Mammary epithelial cell (primary cell): ENCODE measurements at places on chromosomes 1 and 21. TPM values are rescaled to one million over a fixed set of nuclear protein-coding genes. Genes with fewer than 3 reads are reported as not detected.

MRPS21 gene
- 77.6 TPM for polyA plus RNA-seq

ARHGEF10L gene
- 1.0 TPM for polyA plus RNA-seq

PRDM15 gene
- polyA plus RNA-seq = 5.8 TPM

FCGR3A gene
- not detected for polyA plus RNA-seq

TFF2 gene
- polyA plus RNA-seq = not detected

UTS2 gene
- polyA plus RNA-seq = not detected

VWA5B1 gene
- not detected for polyA plus RNA-seq

URB1 gene
- 12.5 TPM for polyA plus RNA-seq

LYPD8 gene
- not detected for polyA plus RNA-seq

C1QA gene
- polyA plus RNA-seq = not detected

FBLIM1 gene
- polyA plus RNA-seq = 141 TPM

RGS18 gene
- 0.16 TPM for polyA plus RNA-seq

CDK11A gene
- polyA plus RNA-seq = 4.3 TPM

EEIG2 gene
- polyA plus RNA-seq = 2.2 TPM

LRRC53 gene
- polyA plus RNA-seq = not detected

AIM2 gene
- polyA plus RNA-seq = 0.08 TPM

APOBEC4 gene
- not detected for polyA plus RNA-seq

SPATA21 gene
- not detected for polyA plus RNA-seq

TNFRSF8 gene
- polyA plus RNA-seq = 0.08 TPM

KCNJ9 gene
- not detected for polyA plus RNA-seq

DNA sequence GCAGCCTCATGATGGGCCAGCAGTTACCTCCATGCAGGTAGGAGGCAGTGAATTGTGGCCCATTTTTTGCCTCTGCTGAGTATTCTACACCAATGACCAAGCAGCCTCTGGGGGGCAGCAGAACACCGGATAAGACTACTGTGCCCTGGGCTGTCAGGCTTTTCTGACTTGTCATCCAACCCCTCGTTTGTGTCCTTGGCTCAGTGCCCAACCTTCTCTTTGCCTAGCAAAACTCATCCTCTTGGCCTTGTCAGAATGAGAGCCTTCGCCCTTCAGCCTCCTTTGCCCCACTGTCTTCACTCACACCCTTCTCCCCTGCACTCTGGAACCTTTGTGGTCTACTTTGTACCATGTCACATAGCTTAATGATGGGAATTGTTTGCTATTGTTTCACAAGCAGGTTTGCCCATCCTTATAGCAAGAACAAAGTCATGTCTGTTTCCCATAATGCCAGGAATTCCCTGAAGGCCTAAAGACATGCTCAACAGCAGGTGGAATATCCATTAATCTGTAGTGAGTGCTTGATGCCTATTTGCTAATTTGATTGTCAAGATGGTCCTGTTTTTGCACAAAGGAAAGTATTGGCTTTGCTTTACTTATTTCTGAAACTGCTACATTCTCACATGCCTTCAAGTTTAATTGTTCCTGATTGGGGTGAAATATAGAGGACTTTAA lies 255.9 kb downstream of the HHAT start:
- DNase-seq = peak; percentile 62

GRCh38 chr21:42833439-42833815 lies 45.9 kb downstream of the WDR4 start:
- no peak for DNase-seq

- no peak for DNase-seq
Measured at GRCh38 chr21:38785483-38785882, 20.2 kb upstream of the ETS2 start.

DNA sequence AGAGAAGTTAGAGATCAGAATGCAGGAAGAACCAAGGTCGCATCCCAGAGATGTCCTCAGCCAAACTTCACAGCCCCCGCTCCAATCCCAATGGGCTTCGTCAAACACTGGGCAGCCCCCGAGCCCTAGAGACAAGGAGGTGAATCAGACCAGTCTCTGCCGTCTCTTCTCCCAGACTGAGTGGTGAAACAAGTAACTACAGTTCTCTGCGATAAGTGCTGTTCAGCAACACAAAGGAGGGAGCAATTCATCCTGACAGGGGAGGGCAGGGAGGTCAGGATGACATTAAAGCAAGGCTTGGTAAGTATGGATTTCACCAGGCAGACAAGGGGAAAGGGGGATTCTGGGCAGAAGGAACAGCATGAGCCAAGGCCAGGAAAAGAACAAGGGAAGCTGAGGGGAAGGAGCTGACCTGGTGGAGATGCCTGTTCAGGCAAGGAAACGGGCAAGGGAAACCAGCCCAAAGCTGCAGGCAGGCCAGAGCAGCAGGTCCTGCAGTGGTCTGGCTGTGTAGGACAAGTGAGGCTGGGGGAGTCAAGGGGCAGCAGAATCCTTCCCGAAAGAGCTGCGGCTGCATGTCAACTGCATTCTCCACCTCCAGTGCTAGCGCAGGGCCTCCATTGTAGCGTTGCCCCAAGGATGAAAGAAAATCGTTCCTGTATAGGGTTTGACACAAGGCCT lies 13.6 kb upstream of the ERI3 start:
- no peak for DNase-seq

- peak; percentile 87 for DNase-seq
Measured at GRCh38 chr1:110634455-110635311, 28.5 kb upstream of the KCNA2 start.

GRCh38 chr1:154465621-154466195 lies 36.3 kb upstream of the TDRD10 start:
- DNase-seq = no peak

- no peak for DNase-seq
Measured at GRCh38 chr21:45279446-45280177, 8.1 kb downstream of the POFUT2 start.

- DNase-seq = peak; percentile 93
Measured at GRCh38 chr21:41612674-41613532, 104.9 kb upstream of the TMPRSS2 start.

DNA sequence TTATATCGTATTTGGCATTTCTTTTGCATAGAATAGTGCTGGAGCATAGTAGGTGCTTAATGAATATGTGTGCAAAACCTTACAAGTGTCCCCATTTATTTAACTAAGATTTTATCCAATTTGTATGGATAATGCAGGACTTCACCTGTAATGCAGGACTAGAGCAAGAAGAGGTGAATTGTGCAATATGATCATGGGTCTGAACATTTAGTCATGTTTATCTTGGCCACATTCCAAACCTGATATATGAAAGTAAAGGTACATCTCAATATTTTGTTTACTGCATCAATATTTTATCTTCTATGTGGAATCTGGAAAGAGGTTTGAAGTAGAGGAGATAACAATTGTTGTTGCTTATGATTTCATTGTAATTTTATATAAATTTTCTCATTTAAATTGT lies 1626.7 kb upstream of the B3GALT2 start:
- DNase-seq = peak; percentile 3

- DNase-seq = no peak
Measured at GRCh38 chr1:53400761-53401674, 58.2 kb upstream of the DMRTB1 start.

DNA sequence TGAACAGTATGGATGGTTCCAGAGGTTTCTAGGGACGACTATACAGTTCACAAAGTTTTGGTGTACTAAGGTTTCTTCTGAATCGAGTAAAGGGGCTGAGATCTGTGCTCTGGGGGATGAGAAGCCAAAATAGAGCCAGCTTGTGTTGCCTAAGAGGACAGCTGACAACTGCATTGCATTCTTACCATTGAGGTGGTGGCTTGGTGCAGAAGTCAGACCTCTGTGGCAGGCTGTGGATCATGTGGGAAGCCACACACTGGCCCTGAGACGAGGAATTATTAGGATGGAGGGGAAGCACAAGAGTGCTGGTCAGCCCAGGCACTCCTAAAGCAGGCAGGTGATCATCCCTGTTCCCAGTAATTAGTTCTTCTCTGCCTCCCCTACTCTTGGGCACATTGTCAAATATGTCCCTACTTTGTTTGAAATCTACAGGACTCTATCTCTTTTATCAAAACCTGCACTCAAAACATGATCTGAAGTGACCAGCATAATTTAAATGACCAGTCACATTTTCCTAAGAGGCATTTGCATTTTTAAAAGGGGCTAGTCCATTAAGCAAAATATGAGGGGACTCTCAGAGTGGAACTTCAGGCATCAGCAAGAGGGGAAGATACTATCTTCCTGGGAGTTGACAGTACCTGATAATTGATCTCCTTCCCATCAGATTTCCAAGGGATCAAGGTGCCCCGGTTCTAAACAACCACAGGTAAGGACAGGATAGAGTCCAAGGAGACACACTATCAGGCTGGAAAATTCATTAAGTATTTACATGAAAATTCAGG lies at the start of gene FCRLB:
TSS of gene FCRLB (plus strand) at position 589 of the 782 bp plus-strand sequence. CDS start 1,129 bp downstream, outside the sequence.
- no peak for DNase-seq

DNA sequence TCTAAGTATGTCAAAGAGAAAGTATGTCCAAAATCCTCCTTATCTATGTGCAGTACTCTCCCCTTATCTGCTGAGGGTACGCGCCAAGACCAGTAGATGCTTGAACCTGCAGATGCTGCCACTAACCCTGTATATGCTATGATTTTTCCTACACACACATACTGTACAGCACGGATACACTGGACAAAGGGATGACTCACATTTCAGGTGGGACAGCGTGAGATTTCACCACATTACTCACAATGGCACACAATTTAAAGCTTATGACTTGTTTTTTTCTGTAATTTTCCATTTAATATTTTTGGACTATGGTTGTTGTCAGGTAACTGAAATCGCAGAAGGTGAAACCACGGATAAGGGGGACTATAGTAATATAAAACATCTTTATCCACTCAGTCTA lies 4.1 kb downstream of the ORC1 start:
- peak; percentile 24 for DNase-seq

DNA sequence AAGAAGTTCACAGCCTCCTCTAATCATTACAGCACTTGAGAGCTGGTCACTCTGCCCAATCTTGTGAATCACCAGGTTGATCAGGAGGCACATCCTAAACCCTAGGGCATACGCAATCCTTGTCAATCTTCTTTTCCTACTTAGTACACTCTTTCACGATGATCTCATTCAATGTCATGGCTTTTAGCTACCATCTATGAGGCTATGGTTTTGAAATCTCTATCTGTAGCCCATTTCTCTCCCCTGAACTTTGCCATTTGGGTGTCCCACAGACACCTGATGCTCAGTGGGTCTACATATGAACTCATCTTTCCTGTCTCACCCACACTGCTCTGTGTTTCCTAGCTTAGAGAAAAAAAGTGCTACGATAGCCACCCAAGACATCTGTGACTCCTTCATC lies 1.9 kb upstream of the MED18 start:
- DNase-seq = peak; percentile 74

GRCh38 chr1:121558514-121558913 lies 373.7 kb downstream of the SRGAP2C start:
- peak; percentile 75 for DNase-seq

DNA sequence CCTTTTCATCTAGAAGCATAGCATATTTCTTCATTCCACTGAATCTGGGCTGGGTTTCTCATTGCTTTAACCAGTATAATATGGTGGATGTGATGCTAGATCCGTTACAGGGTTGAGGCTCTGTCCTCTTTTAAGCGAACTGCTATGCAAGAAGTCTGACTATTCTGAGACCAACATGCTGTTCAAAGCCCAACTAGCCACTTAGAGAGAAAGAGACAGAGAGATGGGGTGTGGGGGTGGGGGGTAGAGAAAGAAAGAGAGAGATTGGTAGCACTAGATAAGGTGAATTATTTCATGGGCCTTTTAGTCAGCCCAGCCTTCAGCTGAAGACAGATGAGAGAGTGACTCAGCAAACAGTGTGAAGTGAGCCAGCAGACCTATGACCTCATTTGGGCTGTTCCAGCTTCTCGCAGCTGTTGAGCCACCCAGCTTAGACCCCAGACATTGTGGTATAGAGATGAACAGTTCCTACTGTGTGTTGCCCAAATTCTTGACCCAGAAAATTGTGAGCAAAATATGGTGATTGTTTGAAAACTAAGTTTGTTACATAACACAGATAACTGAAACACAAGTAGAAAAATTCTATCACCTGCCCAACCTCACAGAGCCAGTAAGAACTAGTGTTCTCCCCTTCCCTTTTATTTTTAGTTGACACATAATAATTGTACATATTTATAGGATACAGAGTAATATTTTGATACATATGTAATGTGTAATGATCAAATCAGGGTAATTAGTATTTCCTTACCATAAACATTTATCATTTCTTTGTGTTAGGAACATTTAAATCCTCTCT lies 40.7 kb upstream of the PRKACB start:
- DNase-seq = peak; percentile 83

DNA sequence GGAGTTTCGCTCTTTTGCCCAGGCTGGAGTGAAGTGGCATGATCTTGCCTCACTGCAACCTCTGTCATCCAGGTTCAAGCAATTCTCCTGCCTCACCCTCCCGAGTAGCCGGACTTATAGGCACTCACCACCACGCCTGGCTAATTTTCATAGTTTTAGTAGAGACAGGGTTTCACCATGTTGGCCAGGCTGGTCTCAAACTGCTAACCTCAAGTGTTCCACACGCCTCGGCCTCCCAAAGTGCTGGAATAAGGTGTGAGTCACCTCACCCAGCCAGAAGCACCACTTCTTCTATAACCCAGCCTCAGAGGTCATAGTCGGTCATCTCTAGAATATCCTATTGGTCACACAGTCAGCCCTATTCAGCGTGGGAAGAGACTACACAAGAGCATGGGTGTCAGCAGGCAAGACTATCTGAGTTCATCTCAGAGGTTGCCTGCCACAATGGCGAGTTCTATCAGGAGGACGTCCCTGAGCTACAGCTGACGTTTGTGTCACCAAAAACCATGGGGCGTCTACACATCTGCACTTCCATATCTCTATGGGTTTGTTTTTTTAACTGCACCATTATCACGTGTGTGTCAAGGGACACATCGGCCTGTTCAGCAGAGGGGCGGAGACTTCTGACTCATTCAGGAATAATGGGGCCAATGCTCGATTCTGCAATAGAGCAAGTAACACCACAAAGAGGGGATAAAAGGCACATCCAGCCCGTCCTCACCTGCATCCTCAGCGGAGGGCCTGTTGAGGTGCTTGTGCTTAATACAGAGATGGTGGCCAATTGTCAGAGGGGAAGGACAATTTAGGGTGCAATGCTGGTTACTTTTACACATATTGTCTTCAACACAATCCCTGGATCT lies 256.3 kb upstream of the IRF2BP2 start:
- peak; percentile 56 for DNase-seq

- DNase-seq = no peak
Measured at GRCh38 chr1:69569576-69570328, 2.0 kb downstream of the LRRC7 start.

DNA sequence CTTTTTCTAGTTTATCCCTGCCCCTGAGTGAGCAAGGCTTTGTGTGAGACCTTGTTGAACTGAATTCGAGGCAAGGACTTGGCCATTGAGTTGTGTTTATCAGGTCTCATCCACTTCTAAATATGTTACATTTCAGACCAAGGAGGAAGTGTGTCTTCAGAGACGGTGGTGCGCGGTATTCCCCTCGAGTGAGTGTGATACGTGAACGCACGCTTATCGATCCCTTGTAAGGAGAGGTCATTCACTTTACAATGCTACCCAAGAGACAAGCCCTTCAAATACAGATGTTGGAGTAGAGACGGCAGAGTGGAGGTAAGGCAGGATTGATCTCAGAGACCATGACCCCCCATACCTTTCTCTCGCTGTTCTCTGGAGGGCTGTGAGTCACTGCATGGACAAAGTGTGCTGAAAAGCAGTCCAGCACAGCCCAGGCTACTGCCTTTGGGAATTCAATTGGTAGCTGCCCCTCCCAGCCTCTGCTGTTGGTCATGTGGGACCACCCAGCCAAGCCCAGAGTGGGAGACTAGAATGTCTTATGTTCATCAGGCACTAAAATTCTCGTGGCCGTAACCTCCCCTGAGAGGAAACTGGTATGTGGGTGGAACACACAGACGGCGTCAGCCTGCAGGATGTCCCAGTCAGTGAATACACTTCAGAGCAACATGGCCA lies 16.3 kb upstream of the MTARC1 start:
- no peak for DNase-seq

GRCh38 chr1:162823771-162824525 lies 33.4 kb downstream of the HSD17B7 start:
- DNase-seq = no peak

GRCh38 chr1:112712701-112713128 lies 2.4 kb downstream of the PPM1J start:
- no peak for DNase-seq
